ENCODE measurements at places on chromosomes 2 and 18.

GRCh38 chr18:12703096-12703567 lies 290 bp downstream of the PSMG2 start:
- DNase-seq: no peak

- no peak for DNase-seq
Observed at GRCh38 chr2:118012778-118013177, 1.1 kb downstream of the CCDC93 start.

DNA sequence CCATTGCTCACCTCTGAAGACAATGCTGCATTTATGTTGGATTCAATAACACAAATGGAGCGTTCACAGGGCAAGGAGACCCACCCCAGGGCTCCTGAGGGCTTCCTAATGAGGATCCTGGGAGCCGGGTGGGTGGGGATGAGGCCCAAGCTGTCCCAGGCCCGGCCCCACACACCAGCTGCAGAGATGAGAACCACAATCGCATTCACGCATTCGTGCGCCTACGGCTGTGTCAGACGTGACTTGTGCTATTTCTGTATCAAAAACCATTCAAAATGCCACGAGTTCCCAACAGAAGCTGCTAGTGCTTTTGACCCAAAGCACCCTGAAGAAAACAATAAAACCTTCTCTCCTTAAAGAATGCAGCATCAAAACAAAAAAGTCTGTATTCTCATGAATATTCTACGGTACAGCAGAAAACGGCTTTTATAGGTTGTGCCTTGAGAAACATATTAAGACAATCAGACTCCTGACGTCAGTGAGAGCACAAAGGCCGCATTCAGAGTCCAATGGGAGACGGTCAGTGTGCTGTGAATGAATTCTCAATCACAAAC lies 205.4 kb downstream of the HDAC4 start:
- no peak for DNase-seq

- DNase-seq: no peak
Observed at GRCh38 chr2:180656455-180656847, 324.0 kb upstream of the UBE2E3 start.

- no peak for DNase-seq
Observed at GRCh38 chr2:181910028-181910831, 18.7 kb downstream of the ITPRID2 start.
